ELR (cell line): ENCODE measurements at places on chromosomes 4 and X.

DNA sequence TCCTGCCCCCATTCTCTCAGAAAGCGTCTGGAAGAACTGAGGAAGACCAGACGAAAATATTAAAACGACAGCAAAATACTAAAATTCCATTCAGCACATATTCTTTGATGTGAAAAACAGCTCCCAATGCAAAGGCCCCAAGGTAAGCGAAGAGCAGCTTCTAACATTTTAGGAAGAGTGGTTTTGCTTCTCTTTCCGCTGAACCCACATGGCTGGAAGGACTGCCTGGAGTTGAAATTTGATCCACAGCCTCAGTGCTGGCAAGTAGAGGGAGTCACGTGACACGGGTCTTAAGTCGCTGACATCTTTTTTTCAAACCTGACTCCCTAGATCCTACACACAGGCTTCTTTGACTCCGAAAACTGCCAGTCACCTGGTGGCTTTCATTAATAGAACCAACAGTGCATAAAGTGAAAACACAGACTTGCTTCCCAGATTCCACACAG, at the start of gene FAM13A:
Gene FAM13A, minus strand, starts transcription at position 233 of the 446 bp plus-strand sequence. Its CDS starts 221 bp downstream, at position 12.
- peak; percentile 90 for DNase-seq

DNA sequence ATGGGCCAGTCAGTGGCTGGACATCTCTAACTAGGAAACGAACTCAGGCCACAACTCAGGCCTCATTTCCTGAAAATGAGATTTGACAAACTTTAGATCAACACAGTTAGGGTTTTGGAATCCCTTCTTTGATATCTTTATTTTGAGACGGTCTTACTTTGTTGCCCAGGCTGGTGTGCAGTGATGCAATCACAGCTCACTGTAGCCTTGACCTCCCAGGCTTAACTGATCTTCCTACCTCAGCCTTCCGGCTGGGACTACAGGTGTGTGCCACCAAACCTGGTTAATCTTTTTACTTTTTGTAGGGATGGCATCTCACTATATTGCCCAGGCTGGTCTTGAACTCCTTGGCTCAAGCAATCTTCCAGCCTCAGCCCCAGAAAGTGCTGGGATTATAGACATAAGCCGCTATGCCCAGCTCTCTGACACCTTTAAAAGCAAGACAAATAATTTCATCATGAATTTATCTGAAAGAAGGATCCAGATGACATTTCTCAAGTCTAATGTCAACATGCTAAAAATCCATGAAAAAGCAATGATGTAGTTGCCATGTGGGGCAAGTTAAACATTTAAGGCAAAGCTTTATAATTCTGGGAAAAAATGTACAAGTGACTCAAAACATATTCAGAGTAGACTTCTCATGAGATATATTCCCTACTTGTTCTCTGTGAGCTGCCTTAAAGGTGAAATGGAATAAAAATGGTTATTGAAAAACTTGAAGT, 89.1 kb upstream of the CBR4 start:
- DNase-seq, result no peak

GRCh38 chr4:136922066-136922465, 610.2 kb downstream of the PCDH18 start:
- no peak for DNase-seq

DNA sequence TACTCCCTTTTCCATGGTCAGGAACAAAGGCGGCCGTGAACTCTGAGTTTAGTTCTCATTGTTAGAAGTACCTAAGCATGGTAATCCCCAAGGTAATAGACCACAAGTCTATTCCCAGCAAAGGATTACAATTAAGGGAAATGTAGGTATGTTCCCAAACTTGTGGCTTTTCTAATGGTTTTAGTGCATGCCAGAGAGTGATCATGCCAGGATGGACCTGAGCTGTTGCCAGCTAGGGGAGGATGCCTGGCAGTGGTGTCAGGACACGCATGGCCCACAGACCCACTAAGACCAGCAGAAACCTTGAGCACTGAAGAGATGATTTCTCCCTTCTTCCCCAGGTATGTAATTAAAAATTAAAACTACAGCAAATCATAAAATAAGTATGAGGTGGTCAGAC, 60.8 kb downstream of the COQ2 start:
- DNase-seq, result no peak

- DNase-seq, result peak; percentile 83
These were observed 143.5 kb upstream of the MAMLD1 start for GRCh38 chrX:150219374-150220185.

DNA sequence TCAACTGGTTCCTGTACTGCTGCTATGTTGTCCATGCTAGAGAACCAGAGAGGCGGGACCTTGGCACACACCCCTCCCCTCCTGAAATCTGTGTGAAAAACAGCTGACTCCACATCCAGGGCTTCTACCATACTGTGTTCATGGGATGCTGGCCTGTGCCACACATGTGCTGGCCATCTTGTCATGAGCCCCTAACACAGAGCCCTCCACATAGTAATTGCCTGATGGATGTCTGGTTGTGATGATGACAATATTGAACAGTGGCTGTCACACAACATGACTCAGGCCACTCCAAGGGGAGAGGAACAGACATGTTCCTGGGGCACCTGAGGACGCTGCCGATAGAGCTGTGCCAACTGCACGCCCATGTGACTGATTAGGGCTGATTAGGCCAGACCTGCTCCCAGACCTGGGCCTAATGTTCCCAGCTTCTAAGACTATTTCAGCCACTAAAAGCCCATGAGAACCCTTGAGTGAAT, 13.1 kb downstream of the SLC25A5 start:
- no peak for DNase-seq

DNA sequence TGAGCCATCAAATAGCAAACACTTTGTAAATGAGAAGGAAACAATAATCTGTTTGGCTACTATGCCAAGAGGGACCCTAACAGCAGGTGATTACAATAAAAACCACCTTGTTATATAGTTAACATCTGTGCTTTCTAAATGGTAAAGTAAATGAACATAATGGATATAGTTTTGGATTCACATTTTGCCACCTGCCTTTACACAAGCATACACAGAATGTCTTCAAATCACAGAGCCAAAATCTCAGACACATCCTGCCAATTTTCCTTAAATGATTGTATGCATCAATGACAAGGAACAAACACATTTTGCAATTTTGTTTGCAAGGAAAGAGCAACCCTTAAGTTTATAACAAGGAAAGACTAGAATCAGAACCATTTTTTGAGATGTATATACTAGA, 334.2 kb downstream of the FSTL5 start:
- no peak for DNase-seq

DNA sequence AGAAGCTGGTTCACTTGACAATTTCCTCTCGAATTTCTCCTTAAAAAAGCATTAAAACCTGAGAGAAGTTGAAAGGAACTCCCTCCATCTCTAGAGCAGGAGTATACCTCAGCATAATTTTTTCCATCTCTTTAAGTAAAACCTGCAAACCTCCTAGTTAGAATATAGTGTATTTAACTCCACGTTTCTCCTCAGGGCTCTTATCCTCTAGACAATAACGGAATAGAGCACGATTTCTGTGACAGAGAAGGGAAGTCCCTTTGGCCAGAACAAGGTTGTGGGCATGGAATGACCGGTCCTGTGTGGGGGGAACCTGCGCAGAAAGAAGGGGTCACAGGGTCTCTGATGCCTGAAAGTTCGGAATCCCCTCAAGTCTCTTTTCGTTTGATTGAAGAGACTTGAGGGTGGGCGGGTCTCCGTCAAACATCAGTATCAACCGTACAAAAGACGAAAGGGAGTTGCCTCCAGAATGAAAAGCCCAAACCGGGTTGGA, 697 bp downstream of the ZNF280C start:
- peak; percentile 21 for DNase-seq

GRCh38 chr4:139734875-139735380, 69.3 kb downstream of the MGST2 start:
- DNase-seq, result peak; percentile 74
